ENCODE measurements at places on chromosomes 7 and 10.

DNA sequence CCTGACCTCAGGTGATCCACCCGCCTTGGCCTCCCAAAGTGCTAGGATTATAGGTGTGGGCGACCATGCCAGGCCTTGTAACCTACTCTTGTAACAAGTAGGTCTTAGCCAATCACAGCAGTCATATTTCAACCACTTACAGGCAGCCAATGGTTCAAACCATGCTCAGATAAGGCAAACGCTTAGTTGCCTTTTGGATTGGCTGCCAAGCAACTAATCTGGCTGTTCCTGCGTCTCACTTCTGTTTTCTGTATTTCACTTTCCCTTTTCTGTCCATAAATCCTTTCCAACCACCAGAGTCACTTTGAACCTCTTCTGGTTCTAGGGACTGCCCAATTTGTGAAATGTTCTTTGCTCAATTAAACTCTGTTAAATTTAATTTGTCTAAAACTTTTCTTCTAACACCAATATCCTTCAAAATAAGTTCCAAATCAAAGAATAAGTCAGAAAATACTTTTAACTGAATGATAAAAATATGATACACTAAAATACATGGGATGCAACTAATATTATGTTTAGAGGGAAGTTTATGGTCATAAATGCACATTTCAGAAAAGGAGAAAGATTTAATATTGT is 19.1 kb upstream of the PRF1 start:
- no peak for DNase-seq

GRCh38 chr10:49471532-49471931 is 67.4 kb downstream of the ERCC6 start:
- DNase-seq = no peak

GRCh38 chr10:12056748-12057147 is 12.0 kb upstream of the DHTKD1 start:
- DNase-seq = no peak

- no peak for DNase-seq
These were observed 45.1 kb downstream of the POU6F2 start for GRCh38 chr7:39022796-39023195.

- no peak for DNase-seq
These were observed 486 bp downstream of the CACNA2D1 start for GRCh38 chr7:82443036-82443546.

- no peak for DNase-seq
These were observed 218.7 kb upstream of the AOAH start for GRCh38 chr7:36942955-36943354.

DNA sequence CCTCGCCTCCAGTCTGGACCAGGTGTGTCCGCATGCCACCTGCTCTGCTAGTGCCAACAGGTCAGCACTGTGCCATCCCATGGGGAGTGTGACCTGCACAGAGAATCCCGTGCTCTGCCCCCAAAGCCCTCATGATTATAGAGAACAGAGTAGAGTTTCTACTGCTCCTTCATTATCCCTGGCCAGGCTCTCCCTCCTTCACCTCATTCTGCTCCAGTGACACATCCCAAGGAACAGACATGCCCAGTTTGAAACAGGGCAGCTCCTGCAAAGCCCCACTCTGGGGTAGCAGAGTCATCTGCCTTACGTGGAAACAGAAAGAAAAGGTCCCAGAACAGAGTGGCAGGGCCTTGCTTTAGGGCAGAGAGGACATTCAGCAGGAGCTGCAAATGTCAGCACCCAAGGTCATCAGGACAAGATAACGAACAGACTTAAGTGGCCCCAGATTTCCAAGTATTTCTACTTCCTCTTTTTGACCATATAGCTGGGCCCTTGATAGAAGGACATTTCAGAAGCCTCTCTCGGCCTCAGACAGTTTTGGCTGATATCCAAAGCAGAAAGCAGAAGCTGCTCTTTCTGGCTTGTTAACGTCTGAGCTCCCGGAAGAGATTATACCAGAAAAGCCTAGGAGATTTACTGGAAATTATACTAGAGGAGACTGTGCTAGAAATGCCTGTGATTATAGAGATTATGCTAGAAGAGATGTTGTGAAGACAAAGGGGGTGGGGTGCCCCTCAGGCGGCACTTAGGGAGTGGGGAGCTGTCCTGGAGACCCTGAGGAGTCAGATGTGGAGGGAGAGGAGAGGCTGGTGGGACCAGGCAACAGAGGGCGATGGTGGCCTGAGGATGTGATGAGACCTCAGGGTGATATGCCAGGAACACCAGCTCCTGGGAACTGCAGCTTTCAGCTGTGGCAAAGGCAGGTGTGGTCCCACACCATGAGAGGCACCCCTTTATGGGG is 12.6 kb downstream of the TMEM176B start:
- no peak for DNase-seq

GRCh38 chr7:155181768-155182167 is 111.6 kb downstream of the HTR5A start:
- DNase-seq = no peak

- DNase-seq = peak; percentile 40
These were observed 178.6 kb upstream of the INHBA start for GRCh38 chr7:41881331-41882130.

DNA sequence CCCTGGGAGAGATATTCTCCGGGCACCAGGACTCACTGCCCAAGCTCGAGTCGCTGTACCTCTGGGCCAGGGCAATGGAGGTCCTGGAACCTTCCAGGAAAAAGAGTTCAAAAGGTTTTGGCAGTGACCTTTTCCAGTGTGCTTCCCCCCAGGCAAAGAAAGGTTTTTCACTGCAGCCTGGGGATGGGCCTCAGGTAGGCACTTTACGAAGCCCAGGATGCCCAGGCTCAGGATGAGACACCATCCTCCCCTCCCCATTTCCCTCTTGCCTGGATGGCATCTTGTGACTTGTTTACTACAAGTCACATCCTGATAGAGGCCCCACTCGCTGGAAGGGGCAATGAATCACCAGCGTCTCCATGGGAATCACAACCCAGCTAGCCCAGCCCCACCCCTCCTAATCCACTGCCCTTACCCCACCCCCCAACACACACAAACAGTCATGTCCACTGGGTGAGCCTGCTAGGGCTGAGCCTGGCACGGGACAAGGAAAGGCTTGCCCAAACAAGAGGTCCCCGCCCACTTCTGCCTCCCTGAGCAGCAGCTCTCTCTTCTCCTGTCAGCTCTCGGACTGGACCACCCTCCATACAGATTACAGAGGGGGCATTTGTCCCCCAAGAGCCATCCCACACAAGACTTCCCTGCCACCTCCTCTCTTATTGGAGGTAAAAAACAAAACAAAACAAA is 93.8 kb upstream of the SMNDC1 start:
- no peak for DNase-seq

DNA sequence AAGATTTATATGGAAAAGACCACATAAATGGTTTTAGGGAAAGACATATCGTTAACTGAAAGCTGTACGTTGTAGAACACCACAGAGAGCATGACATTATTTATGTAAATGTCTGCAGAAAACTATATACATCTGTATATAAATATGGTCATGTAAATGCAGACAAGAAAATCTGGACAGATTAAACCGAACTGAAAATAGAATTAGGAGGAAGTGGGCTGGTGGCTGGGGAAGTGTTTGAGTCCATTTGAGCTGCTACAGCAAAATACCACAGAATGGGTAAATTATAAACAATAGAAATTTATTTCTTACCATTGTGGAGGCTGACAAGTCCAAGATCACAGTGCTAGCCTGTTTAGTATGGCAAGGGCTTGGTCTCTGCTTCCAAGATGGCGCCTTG is 56.3 kb upstream of the USP6NL start:
- no peak for DNase-seq

Data from T-cell (primary cell).